Smooth muscle cell of the brain vasculature (primary cell): ENCODE measurements at places on chromosomes 5 and 9.

DNA sequence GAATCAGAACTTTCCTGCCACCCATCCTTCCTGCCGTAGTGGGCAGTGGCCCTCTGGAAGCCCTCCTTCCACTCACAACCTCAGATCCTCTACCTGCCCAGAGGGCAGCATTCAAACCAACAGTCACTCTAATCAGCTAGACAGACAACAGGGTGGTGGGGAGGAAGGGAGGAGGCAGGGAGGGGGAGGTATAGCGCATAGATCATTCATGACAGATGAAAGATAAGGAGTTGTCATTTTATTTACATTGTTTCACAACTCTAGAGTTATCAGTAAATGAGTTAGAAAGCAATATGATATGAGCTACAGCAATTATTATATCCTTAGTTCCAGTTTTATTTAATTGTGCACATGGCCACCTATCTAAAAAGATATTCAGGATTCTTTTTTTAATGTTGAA lies 852 bp downstream of the IL9 start:
- DNase-seq = no peak

DNA sequence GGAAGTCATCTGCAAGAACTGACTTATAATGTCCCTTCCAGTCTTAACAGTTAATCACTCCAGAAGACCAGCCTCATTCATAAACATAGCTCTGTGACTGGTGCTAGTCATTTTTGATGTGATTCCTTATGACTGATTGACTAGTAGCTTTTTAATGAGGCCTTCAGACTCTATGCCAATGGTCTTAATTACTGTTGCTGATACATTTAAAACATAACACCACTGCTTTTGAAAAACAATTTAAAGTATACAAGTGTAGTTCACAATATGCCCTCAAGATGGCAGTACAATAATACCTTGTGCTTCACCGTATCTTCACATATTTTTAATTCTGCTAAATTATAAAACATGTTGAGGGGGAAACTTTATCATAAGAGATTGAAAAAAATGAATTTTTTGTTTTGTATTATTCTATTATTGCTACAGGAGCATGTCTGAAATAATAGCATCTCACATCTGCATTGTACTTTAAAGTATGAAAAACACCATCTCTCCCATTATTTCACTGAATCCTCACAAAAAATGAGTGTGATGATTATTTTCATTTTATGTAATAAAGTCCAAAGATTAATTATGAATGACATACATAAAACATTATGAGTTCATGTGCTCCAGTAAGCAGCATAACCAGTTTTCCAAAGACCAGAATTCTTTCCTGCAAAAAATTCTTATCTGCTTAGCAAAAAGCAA lies 55.2 kb upstream of the SHISAL2B start:
- peak; percentile 18 for DNase-seq

DNA sequence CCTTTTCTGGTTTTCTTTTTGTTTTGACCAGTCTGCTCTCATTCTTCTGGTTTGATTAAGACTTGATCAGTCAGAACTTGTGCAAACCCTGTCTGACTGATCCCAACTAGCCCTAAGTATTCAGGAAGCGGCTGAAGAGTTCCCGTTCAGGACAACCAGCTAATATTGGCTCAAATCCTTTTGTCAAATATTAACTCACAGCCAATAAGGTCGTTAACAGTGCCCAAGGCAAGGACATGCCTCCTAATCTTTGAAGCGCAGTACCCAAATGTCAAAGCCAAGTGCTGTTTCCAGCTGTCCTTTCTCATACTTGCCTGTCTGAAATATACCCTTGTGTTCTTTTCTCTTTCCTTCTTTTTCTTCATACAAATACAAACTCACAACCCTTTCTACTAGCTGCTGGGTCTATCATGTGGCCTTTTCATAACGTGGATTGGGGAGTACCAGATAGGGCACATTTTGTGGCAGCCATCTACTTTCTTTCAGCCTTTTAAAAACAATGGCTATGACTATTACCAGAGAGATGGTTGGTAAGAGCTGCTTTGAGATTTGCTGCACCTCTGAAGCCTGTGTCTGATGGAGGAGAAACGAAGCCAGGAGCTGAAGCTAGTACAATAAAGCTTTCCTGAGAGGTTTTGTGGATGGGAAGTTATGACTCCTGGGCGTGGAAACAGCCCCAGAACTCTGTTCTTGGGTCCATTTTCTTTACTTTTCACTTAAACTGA lies 266.4 kb upstream of the ZNF608 start:
- no peak for DNase-seq

- DNase-seq = no peak
These were observed 14.4 kb upstream of the SYNPO start for GRCh38 chr5:150625831-150626746.

DNA sequence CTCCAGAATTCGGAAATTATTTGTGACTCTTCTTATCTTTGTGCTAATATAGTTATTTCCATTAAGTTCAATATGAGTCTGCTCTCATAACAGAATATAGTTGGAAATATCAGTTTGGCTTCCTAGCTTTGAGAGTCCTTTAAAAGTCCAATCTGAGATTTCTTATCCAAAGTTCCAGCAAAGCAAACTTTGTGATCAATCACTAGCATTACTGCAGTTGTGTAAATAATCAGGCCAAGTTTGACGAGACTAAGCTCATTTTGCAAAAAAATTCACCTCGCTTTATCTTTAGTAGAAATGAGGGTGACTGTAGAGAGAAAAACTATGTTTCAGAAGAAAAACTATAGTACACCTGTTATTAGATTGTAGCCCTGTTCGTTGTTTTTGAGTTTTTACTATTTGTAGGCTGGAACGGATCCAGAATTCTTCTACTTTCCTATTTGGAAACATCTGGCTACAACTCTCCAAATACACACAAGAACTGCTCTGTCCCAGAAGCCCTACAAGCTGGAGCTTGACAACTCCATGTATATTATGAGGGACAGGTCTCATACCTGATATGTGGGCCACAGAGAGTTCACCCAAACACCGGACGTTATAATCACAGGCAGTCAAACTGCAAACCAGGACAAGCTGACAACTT lies 47.8 kb downstream of the RAPGEF1 start:
- no peak for DNase-seq

DNA sequence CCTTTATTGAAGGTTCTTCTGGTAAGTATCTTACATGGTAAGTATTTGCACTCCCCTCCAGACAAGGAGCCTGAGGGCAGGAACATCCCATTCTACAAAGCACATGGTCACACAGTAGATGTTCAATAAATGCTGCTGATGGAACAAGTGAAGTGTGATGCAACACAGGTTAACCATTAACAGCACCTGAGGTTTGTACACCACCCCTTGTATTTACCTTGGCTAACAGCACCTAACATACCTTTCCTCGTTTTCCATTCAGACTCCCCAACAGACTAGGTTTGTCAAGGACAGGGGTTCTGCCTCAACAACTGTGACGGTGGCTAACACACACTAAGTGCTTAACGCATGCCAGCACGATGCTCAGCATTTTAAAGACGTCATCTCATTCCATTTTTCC lies 213.6 kb downstream of the MAPKAP1 start:
- no peak for DNase-seq

- no peak for DNase-seq
These were observed 105.6 kb downstream of the FGF18 start for GRCh38 chr5:171525085-171525484.
